Left kidney (tissue), 8 donors: ENCODE measurements at places on chromosomes 5 and 9.

DNA sequence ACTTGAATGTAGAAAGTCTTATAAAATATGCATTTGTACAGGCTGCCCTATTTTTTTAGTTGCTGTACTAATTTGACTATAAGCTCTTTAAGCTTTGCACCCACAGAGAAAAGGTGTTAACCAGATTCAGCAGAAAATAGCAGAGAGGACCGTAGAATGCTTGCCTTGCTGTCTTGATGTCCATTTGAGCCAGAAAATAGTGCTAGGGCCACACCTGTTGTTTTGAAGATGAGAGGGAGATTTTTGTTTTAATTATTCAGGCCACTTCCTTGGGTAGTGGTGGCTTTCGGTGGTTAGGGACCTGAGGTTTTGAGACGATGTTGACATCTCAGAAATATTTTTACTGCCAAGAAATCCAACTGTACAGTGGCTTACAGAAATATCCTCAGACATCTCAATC, 196.0 kb downstream of the SPATA31D1 start:
- DNase-seq = no peak

DNA sequence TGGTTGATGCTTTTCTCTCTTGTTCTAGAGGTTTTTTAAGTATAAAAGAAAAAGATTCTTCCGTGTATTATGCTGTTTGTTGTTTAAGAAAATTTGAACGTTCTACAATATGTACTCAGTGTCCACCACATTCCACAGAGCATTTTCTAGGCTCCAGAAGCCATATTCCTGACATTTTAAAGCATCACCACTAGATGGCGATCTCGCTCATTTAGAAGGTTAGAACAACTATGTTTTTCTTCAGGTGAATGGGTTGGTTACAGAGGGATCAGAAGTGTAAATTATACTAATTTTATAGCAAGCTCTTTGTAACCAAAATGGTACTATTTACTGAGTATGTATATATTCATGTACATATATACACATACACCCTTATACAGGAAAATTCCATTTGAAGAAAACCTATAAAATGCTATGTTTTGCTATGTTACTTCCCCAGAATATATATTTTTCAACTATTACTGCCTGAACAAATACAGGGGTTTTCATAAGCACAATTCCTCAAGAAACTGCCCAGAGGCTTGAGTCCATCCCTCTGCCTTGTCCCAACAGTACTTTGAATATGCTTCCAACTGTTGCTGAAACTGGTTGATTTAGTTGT, 284.3 kb downstream of the CCDC171 start:
- peak; percentile 54 for DNase-seq

GRCh38 chr9:120532891-120533290, 47.1 kb downstream of the CDK5RAP2 start:
- DNase-seq = no peak

GRCh38 chr9:91949946-91950664, at the start of gene ROR2:
Gene ROR2, minus strand, starts transcription at chr9:91950228.
- DNase-seq = peak; percentile 87

DNA sequence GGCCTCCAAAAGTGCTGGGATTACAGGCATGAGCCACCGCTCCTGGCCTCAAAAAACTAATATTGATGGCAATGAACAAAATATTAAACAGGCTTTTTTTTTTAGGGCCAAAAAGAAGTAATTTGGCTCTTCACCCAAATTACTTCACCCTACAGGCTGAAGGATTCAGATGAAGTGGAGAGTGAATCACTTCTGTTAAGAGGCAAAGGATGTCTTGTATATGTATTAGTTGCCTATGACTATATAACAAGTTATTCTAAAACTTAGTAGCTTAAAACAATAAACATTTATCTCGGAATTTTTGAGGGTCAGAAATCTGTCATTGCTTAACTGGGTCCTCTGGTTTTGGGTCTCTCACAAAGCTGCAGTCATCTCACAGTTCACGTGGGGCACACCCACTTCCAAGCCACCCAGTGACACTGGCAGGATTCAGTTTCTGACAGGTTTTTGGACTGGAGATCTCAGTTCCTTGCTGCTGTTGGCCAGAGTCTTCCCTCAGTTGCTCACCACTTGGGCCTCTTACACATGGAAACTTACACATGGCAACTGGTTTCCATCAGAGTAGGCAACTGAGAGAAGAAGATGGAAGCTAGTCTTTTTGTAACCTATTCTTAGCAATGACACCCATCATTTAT, 66.7 kb downstream of the IQGAP2 start:
- DNase-seq = no peak

DNA sequence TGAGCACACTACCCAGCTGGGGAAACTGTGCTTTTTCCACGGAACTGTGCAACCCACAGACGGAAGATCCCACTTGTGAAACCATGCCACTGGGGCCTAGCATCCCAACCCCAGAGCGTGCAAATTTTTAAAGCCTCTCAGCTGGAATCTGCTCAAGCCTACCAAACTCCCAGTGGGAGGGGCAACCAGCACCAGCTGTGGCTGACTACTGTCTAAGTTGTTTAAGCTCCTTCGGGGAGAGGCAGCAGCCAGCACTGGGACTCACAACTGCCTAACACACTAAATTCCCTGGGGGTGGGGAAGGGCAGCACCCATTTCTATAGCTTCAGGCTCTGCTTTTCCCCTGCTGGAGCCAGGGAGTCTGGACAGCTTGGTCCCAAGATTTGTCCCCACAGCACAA, 287.6 kb upstream of the MSX2 start:
- no peak for DNase-seq

DNA sequence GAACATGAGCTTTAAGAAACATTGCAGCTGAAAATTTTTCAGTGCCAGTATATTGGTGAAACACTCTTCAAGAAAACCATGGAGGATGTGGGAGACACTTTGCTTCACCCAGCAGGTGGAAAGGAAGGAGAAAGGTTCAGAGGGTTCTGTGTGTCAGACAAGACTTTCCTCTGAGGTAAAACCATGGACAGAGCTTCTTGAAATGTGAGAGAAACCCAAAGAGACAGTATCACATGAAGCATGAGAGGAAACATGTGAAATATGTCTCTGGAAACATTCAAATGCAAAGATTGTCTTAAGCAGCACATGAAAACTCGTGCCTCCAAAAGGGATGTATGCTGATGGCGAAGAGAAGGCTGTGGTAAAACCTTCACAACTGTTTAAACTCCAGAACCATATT, 368.9 kb upstream of the ST8SIA4 start:
- no peak for DNase-seq

- DNase-seq = no peak
Observed at GRCh38 chr5:92527311-92528078, 1053.5 kb downstream of the NR2F1-AS1 start.

DNA sequence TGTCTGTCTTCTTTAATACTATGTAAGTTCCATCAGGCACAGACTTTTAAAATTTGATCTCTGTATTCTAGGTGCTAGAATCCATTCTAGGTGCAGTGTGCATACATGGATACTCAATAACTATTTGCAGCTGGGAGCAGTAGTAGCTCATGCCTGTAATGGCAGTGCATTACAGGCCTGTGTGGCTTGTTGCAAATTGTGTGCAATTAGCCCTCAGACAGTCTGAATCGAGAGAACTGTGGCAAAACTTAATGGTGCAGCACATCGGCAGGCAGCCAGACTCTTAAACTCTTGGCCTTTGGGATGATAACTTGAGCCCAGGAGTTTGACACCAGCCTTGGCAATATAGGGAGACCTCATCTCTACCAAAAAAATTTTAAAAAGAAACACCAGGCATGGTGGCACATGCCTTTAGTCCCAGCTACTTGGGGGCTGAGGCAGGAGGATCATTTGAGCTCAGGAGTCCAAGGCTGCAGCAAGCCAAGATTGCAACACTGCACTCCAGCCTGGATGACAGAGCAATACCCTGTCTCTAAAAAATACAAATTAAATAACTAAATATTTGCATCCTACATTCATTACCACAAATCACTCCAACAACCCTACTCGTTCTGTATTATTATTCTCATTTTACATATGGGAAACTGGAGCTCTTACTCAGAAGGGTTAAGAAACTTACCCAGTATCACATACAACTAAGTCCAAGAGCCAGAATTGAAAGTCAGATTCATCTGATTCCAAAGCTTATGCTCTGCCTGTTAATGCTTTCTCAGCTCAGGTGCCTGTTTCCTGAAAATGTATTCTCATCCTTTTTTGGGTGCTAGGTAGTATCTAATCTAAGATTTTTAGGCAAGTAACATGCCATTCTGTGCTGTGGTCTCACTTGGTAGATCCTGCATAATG, 30.1 kb downstream of the PRKACG start:
- no peak for DNase-seq

DNA sequence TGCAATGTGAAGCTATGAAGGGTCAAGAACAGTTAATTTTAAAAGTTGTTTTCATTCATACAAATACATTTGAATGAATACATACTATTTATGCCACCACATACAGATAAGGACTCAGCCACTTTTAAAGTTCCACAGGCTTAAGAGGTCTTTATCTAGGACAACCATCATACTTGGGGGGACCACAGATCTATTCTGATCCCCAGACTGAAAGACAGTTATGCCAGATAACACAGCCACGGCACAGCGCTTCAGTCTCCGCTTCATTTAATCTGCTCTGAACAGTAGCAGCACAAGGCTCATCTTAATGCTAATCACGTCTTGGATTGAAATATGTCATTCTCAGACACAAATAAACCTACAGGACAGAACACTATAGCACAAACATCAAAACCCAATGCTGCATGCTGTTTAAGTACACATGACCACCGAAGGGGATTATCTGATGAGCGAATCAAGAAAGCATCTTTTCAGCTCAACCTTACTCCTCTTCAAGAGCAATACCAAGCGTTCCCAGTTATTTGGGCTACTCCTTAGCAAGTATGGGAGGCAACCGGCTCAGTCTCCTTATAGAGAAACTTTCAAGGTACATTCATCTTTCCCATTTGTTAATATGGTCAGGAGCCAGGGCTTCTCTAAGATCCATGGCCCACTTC, 33.3 kb downstream of the PUM3 start:
- DNase-seq = no peak

GRCh38 chr9:107667231-107668070, 177.9 kb upstream of the KLF4 start:
- DNase-seq = no peak

DNA sequence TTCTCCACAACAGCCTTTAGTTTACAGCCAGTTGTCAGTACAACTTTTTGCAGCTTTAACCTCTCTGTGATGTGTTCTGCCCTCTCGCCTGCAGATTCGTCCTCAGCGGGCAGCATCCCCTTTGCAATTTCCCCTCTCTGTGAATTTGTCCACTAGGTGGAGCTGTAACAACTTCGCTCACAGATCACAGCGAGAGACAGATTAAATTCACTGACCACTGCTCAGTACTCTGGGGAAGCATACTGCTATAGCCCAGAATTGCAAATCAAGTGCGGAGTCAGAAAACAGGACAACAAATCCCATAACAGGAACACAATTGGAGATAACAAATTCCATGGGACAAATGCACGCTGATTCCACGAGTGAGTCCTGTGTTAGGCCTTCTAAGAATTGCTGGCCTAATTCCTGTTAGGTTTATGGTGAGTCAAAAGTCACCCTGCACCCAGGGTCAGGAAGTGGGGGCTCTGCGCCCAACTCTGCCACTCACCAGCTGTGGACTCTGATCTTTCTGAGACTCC, 2124.9 kb downstream of the MAT2B start:
- DNase-seq = peak; percentile 75

DNA sequence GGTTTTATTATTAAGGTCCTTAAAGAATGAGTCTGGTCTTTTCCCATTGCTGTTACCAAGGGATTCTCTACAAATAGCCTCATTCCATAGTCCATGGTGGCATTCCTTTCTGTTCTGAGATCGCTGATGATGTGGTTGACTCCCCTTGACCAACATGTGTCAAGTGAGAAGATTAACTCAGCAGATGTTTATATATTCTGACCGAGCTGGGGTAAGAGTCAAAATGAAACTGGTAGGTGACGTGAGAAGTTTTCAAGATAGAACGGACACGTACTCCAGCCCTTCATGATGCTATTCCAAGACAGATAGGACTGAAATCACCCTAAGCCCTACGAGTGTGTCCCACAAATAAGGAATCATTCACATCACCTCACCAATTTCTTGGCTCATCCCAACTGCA, 155.5 kb upstream of the WWC1 start:
- no peak for DNase-seq

- DNase-seq = no peak
Observed at GRCh38 chr5:7078101-7078500, 317.8 kb upstream of the ADCY2 start.

GRCh38 chr9:79034583-79034982, 537.2 kb upstream of the TLE4 start:
- no peak for DNase-seq

DNA sequence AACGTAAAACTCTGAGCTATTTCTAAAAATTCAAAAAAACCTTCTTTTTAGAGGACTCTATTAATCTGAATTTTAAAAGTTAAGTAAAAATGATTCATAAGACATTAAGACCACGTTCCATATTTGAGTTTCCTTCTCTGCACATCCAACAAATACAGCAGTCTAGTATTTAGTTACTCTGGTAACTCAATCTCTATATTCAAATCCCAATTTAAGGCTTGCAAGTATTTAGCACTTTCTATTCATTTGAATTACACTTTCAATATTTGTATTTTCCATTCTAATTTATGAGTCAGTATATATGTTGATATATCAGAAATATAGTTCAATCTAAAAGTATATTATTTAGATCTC, 17.7 kb downstream of the RFX3 start:
- DNase-seq = no peak

DNA sequence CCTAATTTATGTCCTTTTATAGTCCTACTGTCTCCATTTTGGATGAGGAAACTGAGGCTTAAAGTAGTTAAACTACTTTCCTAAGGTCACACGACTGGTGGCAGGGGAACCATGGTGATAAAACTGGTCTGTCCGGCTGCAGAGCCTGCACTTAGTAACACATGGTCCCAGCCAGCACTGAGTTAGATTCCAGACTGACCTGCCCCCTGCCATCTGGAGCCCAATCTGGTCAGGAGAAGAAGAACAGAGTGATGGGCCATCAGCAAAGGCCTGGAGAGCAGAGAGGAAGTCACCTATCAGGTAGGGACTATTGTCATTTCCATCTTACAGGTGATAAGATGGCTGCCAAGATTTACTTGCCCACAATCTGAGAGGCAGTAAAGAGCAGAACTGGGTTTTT, 86.6 kb upstream of the SLC25A48 start:
- no peak for DNase-seq

- DNase-seq = no peak
Observed at GRCh38 chr5:159906943-159907342, 9.3 kb upstream of the ADRA1B start.

- no peak for DNase-seq
Observed at GRCh38 chr5:10358999-10359398, 5.5 kb downstream of the MARCHF6 start.

- no peak for DNase-seq
Observed at GRCh38 chr9:71758785-71759184, 9.5 kb downstream of the CEMIP2 start.
